ENCODE measurements at places on chromosomes 1 and 21. TPM values are rescaled to one million over a fixed set of nuclear protein-coding genes. Genes with fewer than 3 reads are reported as not detected.

- no peak for DNase-seq
These were observed 1.8 kb downstream of the WNT3A start for GRCh38 chr1:228008391-228009115.

GRCh38 chr21:45511661-45512431 is 30.4 kb downstream of the SLC19A1 start:
- DNase-seq: no peak

GRCh38 chr1:156970017-156970416 is 49.6 kb downstream of the LRRC71 start:
- peak; percentile 7 for DNase-seq

DNA sequence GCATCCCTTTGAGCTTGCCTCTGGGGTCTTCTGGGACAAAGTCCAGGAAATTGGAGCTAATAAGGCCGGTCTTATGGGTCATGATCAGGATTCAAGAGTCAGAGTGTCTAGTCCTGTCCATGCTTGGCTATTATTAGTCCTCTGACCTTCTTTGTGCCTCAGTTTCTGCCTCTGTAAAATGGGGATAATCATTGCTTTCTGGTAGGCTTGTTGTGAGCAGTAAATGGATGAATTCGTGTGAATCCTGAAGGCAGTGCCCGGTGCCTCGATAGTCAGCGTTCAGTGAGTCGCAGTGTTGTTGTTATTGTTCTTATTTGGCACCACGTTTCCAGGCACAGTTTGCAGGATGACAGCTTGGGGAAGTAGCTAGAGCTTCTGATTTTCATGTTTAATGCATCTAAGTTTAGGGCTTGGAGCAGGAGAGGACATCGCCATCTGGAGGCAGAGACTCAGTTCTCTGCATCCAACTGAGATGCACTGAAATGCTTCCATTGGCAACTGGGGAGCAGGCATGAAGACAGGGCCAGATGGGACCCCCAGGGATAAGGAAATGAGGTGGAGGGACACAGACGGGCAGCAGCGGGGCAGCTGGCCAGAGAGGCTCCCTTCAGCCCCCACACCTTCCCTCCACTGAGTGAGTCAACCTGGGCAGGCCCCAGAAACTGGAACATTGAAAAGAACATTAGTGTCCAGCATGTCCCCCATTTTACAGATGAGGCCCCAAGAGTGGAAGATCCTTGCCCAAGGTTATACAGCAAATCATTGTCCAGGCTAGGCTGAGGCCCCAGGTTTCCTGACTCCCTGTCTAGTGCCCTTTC is 160.3 kb downstream of the PTPRU start:
- DNase-seq: peak; percentile 17

DNA sequence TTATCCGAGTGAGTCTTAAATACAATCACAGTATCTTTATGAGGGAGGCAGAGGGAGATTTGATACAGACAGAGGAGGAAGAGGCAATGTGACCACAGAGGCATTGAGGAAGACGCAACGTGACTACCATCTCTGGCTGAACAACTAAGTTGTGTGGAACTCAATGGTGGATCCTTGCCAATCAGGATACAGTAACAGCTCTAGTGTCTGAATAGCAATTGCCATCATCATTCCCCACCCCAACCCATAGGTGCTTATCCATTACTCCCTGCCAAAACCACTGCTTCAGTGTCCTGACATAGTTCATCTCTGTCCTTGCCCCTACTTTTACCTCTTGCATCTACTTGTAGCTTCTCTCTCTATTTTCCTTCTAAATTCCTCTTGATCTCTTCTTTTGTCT is 20.5 kb upstream of the RHBDL2 start:
- DNase-seq: peak; percentile 30

GRCh38 chr1:194829492-194829891 is 1643.1 kb upstream of the B3GALT2 start:
- no peak for DNase-seq

DNA sequence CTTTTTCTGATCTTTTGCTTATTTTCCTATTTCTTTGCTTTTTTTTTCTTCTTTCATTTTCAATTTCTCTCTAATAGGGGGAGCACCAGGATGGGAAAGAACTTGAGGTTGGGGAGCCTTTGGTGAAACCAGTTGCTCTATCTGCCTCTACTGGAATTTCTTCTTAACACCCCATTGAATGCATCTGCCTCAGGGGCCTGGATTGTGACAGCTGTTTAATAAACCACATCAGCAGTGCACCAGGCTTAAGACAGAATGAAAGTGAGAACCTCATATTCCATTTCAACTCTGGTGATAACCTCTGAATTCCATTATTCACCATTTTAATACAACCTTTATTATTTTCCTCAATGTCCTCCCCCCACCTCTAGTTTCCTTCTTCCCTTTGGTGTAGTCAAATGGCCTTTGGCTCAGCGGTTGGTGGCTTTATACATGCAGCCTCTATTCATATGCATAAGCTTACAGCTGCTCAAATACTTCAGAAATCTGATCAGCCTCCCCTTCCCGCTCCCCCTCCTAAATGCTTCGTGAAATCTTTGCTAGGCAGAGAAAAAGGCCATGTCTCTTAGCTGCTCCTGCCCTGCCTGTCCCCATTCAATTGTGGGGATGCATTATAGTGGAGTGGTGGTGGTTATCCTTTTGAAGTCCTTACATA is 537.3 kb upstream of the PLXNA2 start:
- no peak for DNase-seq

DNA sequence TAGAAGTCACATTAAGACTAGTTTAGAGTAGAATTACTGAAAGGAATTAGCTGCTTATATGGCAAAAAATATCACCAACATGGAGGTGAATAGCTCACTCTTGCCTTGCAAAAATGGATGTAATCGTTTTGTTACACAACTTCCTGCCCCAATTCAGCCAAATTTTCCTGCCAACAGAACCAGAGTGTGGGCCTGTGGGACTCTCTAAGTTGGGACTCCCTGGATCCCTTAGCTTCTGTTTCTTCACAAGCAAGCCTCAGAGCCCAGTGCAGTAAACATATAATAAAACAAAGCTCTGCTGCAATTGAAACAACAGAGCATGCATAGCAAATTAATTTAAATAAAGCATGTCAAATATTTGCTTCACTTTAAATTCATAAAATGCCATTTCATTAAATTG is 232.5 kb downstream of the TNR start:
- DNase-seq: no peak

GRCh38 chr1:227526524-227526923 is 36.8 kb upstream of the ZNF678 start:
- DNase-seq: no peak

ANKRD65 gene
- total RNA-seq: 1.6 TPM

MATN1 gene
- total RNA-seq: not detected

ERG gene
- not detected for total RNA-seq

KLHL20 gene
- total RNA-seq: 33.2 TPM

KCNC4 gene
- 0.64 TPM for total RNA-seq

MCM3AP gene
- 67.6 TPM for total RNA-seq

Data from fibroblast of villous mesenchyme (primary cell).